ENCODE measurements at places on chromosomes 4 and X.

GRCh38 chr4:101527188-101527587 is 179.9 kb upstream of the PPP3CA start:
- no peak for DNase-seq

DNA sequence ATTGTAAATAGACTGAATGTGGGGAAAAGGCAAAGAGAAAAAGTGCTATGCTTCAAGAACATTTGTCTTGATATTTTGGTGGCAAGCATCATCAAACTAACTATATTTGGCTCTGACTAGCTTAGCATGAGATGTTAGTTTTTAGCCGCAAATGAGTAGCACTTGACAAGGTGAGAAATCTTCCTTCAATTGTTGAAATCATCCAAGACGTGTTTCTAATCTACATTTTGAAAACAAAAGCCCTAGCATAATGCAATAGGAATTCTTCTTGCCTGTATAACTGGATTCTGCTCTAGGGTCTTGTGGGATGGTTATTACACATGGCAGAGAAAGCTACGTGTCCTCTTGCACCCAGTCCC is 92.5 kb downstream of the SORBS2 start:
- DNase-seq = no peak

DNA sequence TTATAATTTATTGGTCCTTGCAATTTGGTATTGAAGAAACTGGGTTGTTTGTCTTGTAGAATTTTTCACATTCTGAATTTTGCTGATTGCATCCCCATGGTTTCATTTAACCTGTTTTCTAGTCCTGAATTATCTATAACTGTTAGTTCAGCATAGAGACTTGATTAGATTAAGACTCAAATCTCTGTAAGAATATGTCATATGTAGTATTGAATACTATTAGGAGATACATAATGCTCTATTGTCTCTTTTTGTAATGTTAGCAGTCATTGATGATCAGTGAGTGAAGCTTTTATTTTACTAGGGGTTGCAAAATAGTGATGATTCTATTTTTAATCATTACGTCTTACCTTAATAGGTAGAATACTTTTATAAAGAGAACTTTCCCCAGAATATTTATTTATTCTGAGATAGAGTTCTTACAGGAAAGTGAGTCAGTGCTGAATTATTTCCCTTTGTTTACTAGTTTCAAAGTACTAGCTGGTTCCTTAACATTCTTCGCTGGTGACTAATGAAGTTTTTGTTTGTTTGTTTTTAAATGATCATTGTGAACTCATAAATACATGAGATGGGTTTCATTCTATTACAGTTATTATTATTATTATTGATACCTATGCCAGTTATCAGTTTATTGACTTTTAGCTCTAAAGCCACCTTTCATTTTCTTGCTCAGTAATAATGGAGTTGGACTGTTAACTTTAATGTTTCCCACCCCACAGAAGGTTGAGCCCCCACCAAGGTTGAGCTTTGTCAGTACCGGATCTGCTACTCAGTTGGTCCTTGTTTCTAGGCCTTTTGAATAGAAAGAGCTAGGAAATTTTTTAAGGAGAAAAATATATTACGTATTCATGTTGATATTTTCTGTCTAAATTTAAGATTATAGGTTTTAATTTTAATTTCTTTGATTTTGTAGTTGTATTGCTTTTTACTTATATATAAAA is 102.3 kb downstream of the LARP1B start:
- no peak for DNase-seq

- DNase-seq = peak; percentile 37
These were observed 37.9 kb upstream of the FGFBP2 start for GRCh38 chr4:16000708-16001483.

GRCh38 chr4:165502916-165503907 is 124.4 kb downstream of the CPE start:
- no peak for DNase-seq

Measured in Kasumi-1 (cell line).